ENCODE measurements at places on chromosomes 5 and 9. TPM values are rescaled to one million over a fixed set of nuclear protein-coding genes. Genes with fewer than 3 reads are reported as not detected.

Gene STPG3
- total RNA-seq = not detected

- no peak for DNase-seq
Measured at GRCh38 chr9:110143485-110143884, 64.5 kb downstream of the C9orf152 start.

- DNase-seq = no peak
Measured at GRCh38 chr9:21481470-21482056, 550 bp downstream of the IFNE start.

Gene TMEFF1
- 0.20 TPM for total RNA-seq

- peak; percentile 60 for DNase-seq
Measured at GRCh38 chr9:4298255-4299004, 1.4 kb downstream of the GLIS3 start.

Gene FOXD4L4
- 0.15 TPM for total RNA-seq
